ENCODE measurements at places on chromosomes 7 and 10.

- no peak for DNase-seq
Observed at GRCh38 chr10:101766306-101766705, 9.6 kb downstream of the FGF8 start.

DNA sequence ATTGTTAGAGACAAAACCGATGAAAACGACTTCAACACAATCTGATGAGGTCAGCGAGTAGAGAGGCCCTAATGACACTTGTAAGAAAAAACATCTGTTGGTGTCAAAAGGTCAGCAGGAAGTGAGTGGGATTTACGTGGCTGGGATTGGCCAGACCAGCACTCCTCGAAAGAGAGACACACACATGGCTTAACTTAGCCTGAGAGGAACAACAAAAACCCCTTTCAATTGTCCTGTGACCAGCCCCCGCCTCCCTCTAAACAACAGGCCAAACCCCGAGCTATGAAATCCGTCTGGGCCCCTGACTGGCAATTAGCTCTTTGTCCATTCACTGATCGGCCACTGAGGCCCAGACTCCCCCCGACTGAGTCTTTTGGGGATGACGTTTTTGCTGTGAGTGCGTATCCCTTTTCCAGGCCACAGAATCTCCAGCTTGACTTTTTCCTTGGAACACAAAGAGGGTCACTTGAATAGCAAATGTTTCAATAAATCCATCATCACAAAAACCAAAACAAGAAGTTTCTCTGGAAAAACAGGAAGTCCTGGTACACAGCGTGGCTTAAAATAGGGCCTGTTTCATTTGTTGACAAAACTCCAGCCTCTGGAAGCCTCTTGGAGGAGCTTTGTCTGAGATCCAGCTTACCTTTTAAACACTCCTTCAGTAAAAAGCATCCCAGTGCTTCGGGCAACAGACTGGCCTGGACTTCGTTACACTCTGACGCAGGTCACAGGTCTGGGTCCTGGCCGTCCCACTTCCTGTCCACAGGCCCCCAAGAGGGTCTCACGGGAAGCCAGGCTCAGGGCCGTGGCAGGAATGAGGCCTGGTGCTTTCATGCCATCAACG, 103.0 kb downstream of the CTBP2 start:
- peak; percentile 75 for DNase-seq

GRCh38 chr10:69367469-69367868, 49.2 kb downstream of the TACR2 start:
- no peak for DNase-seq

DNA sequence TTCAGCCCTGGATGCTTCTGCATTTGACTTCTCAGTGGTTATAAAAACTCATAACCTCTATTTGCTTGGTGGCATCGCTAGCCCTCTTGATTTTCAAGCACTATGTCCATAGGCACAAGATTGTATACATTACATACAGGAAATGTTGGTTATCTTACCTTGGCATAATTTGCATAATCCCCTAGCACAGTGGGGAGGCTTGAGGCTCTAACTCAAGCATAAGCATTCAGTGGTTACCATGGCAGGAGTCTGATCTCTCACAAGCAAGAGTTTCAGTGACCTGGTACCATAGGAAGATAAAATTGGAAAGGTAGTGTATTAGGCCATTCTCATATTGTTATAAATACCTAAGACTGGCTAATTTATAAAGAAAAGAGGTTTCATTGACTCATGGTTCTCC, 121.8 kb downstream of the PLXDC2 start:
- DNase-seq: no peak

DNA sequence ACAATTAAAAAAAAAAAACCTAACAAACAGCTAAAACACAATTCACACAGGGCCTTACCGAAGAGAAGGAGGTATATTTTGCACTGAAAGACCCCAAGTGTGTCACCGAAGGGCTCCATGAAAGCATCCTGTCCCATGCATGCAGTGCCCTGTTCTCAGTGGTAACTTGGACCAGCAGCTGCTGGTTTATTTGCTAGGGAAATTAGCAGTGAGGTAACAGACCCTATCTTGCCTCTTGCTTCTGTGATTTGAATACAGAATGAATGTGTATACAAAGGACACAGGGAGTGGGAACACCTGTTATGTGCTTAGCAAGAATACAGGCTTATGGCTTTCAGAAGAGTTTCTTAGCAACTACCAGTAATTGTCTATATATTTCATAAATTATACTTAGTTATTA, at the start of gene HEPACAM2:
Gene HEPACAM2, minus strand, starts transcription at position 160 of the 400 bp plus-strand sequence.
- no peak for DNase-seq

- no peak for DNase-seq
Observed at GRCh38 chr10:24952707-24953645, 570 bp upstream of the PRTFDC1 start.

DNA sequence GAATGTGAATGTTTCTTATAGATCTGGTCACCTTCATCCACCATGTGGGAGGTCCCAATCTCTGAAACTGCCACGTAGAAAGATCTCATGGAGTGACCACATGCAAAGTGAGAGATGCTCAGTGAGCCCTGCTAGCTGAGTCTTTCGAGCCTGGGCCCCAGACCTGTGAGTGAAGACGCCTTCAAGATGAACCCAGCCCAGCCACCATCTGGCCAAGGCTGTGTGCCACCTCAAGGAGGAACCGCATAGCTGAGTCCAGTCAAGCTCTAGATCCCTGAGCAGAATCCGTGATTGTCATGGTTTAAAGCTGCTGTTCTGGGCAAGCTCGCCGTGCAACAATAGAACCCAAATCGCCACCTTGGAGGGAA, 20.2 kb upstream of the PPIF start:
- no peak for DNase-seq

DNA sequence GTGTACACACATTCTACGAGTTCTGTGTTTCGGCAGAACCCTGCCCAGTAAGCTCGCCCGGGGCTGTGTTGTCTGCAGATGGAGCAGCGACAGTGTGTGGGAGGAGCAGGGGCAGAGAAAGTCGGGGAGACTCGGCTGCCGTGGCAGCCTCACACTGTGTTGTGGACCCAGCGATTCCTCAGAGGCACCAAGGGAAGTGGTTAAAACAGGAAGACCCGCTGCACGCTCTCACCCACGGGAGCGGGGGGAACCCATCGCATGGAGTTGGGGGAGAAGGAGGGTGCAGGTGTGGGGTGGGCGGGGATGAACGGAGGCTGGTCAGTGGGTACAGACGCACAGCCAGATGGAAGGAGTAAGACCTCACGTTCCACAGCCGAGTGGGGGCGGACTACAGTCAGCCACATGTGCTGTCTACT, 250.2 kb downstream of the ELFN1 start:
- DNase-seq: no peak

DNA sequence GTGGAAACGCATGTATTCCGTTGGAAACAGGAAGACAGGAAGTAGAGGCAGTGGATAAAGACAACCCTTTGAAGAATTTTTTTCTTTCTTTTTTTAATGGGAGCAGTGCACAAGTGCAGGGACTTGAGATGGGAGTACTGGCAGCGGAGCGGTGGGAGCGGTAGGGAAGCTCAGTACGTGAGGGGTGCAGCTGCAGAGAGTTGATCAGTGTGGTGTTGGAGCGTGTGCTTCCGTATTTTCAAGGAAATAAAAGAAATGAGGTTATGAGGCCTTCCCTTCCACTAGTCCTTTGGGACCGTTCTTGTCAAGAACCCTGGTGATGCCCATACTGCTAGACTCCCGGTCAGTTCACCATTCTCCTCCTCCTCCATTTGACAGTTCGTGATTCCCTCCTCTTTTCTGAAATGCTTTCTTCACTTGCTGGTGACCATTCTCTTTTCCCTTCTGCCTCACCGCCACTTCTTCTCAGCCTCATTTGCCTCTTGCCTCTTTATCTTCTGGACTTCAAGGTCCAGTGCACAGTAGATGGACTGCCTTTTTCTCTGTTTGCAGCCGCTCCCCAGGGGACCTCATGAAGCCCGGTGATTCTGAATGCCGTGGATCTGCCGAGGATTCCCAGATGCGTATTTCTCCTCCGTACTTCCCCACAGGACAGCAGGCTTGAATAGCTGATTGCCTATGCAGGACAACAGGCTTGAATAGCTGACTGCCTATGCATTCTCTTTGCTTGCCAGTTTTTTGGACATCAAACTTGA, 39.1 kb upstream of the TMEM236 start:
- DNase-seq: no peak

All from nucleus accumbens (tissue), 56 donors.